ENCODE measurements at places on chromosomes 12 and 14. TPM values are rescaled to one million over a fixed set of nuclear protein-coding genes. Genes with fewer than 3 reads are reported as not detected.

GRCh38 chr12:93001407-93001806 lies 72.3 kb upstream of the EEA1 start:
- no peak for DNase-seq

DNA sequence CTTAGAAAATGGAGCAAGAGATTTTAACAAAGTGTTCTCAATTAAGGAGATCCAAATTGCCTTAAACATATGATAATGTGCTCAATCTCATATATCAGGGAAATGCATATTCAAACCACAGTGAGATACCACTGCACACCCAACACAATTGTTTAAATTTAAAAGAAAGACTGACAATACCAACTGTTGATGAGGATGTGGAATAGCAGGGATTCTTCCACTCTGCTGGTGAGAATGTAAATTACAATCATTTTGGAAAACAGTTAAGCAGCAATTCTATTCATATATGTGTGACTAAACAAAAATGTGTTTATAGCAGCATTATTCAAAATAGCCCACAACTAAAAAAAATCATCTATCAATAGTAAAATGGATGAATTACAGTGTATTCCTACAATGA lies 144.2 kb downstream of the KICS2 start:
- DNase-seq, result no peak

GRCh38 chr12:87096082-87096585 lies 839.9 kb upstream of the MGAT4C start:
- DNase-seq, result no peak

GRCh38 chr12:15535352-15535781 lies 213.1 kb downstream of the PTPRO start:
- no peak for DNase-seq

LBHD2 gene
- 0.47 TPM for total RNA-seq

C12orf54 gene
- total RNA-seq, result not detected

Measured in liver (tissue), 10 donors.